Kasumi-1 (cell line): ENCODE measurements at places on chromosomes 2 and 18.

- no peak for DNase-seq
Measured at GRCh38 chr2:239554766-239555570, 154.1 kb upstream of the HDAC4 start.

DNA sequence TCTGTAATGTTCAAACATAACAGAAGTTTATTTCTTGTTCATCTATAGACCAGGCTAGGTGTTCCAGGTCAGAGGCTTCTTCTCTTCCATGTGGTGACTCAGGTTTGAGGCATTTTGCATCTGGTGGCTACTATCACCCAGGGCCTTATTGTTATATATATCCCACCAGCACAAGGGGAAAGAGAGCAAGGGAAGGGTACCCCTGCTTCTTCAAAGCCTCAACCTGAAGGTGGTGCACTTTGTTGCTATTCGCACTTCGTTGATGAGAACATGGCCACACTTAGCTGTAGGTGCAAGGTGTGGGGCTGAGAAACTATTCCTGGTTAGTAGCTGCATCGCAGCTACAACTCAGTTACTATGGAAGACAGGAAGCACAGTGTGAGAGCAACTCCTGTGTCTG, 27.4 kb upstream of the SLC3A1 start:
- no peak for DNase-seq

DNA sequence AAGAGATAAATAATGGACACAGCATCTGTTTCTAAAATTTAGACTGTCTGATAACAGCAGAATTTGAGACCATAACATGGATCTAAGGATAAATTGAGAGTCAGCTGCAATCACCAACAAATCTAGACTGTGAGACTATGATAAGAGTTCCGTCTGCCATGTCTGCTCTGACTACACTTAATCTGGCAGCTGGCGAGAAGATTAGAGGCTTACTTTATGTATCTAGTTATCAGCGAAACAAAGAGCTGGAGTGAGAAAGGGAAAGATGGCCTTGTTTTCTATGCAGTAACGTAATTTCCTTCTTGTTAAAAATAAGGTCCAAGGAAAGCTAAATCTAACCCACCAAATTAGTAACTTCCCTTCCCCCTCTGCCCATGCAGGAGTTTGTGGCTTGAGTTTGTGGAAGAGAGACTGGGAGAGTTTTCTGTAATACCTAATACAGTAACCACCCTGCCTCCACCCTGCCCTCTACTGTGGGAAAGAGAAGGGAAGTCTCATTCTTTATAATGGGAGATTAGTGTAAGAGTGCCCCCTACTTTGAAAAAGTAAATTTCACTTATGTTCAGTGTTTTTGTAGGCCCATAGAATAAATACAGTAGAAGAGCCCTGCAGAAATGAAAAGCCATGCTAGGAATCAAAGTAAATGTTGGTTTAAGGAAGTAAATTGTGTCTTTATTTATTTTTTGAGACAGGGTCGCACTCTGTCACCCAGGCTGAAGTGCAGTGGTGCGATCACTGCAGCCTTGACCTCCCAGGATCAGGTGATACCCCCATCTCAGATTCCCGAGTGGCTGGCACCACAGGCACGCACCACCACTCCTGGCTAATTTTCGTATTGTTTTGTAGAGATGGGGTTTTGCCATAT, 27.5 kb downstream of the EML4 start:
- DNase-seq = peak; percentile 89

DNA sequence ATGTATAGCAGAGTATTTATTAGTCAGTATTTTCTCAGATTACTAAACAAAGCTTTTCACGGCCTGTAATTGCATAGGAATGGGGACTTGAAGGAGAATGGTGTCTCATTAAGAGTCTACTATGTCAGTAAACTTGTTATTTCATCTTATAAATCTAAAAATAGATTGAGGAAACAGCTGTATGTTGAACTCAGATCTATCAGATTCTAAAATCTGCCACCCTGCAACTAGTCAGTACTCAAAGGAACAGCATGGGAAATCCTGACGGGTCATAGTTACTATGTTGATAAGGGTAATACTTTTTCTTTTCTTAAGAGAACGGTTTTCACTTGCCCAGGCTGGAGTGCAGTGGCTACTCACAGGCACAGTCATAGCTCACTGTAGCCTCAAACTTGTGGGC, 70.2 kb upstream of the EMILIN2 start:
- DNase-seq = peak; percentile 11

DNA sequence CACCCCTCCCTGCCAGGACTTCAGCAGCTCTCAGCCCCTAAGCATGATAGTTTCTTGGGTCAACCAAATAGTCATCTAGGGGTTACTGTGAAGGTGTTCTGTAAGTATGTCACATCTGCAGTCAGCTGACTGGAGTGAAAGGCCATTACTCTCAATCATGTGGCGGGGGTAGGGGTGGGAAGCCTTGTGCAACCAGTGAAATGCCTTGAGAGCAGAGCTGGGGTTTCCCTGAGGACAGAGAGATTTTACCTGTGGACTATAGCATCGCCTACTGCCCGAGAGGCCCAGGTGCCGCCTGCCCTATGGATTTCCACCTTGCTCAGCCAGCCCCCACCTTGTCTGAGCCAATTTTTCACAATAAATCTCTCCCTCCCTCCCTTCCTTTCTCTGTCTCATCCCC, 20.9 kb upstream of the KLF11 start:
- DNase-seq = no peak

DNA sequence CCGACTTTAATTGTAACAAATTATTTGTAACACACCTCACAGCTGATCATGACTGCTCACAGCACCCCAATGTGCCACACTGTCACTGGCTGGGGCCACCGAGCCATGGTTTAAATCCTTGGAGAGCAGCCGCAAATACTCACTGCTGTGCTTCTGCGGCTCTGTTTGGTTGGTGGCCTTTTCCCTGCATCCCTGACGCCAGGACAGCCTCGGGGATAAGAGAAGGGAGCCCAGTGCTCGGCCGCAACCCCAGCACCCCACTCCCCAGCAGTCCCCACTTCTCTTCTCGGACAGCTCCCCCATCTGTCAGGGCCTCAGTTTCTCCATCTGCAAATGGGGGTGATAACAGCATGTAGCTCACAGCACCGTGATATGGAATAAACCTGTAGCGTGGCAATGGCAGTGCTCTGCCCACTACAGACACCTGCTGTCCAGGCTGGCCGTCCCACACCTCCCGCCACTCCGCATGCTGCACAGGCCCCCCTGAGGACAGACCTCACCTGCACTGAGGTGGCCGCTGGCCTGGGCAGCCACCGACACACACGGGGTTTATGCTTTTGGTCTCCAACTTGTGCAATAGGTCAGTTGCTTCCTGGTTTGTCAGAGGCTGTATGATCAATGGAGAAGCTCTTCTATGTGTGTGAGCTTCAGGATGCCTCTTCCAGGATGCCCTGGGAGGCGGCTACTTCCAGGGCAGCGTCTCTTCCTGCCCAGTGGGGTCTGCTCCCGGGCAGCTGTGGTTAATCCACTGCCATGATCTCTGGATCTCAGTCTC, 87.1 kb downstream of the NDUFA10 start:
- DNase-seq = no peak

DNA sequence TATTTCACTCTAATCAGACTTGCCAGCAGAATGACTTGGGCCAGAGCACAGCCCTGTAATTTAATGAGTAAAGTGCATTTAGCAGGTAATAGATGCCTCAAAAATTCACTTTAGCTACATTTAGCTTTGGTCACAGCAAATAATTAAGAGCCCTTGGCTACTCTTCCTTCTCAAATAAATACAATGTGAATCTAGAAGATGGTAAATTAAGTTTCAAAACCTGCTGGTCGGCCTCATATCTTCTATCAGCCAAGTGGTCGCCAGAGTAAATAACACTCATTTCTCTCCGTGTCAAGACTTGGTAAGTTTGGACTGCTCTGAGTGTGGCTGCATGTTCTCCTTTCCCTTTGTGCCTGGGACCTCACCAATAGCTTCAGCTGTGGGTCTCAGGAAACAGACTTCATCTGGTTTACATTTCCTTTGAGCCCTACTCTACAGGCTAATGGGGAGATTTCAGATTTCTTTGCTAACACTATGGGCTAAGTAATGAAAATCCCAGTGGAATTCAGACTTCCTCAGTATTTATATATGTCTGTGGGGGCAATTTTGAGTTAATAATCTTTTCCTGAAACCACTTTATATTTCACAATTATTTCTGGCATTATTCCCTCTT, 375.8 kb downstream of the RBM43 start:
- DNase-seq = no peak

GRCh38 chr2:38207168-38207567, 131.2 kb upstream of the CYP1B1 start:
- no peak for DNase-seq

DNA sequence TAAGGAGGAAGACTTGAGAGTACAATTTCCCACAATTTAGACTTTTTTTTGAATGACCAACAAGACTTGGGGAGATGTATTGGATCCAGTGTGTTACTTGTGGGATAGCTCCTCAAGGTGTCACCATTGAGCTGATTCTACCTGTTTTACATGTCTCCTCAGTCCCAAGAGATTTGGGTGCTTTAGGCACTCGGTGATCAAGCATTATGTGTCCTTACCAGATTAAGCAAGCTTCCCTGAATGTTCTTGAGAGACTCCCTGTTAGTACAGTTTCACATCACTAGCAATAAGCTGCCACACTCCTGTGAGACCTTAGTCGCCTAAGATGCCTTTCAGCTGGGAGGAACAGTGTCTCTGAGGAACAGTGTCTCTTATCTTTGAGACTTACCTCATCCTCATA, 384.3 kb upstream of the SYT4 start:
- DNase-seq = peak; percentile 24

- no peak for DNase-seq
Measured at GRCh38 chr2:78093436-78093835, 571.3 kb upstream of the LRRTM4 start.

- DNase-seq = no peak
Measured at GRCh38 chr2:235045336-235045972, 93.6 kb downstream of the SH3BP4 start.

DNA sequence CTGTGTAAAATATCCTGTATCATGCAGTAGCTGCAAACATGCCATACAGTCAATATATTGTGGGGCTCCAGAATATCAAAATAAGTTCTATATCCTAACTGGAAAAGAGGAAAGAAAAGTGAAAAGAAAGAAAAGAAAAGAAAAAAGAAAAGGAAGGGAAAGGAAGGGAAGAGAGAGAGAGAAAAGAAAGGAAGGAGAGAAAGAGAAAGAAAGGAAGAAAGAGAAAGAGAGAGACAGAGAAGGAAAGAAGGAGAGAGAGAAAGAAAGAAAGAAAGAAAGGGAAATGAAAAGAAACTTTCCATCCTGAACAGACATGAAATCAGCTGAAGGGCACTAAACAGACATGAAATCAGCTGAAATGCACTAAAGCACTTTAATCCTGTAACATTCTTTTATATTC, 288.4 kb upstream of the NCKAP5 start:
- no peak for DNase-seq

DNA sequence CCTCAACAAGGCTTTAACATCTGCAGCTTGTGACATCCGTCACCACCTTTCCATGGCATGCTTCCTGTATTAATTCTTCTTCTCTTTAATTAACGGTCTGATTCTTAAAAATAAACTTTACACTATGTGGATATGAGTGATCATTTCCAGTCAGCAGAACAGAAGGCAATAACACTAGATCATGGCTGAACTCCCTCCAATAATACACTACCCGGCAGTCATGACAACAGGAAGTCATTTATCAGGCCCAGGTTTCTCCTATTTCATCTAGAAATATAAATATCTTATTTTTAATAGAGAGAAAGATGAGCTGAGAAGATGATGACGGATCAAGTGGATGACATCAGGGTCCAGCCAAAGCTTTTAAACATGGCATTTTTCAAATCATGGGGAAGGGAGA, 792.2 kb downstream of the SLC4A3 start:
- DNase-seq = no peak

DNA sequence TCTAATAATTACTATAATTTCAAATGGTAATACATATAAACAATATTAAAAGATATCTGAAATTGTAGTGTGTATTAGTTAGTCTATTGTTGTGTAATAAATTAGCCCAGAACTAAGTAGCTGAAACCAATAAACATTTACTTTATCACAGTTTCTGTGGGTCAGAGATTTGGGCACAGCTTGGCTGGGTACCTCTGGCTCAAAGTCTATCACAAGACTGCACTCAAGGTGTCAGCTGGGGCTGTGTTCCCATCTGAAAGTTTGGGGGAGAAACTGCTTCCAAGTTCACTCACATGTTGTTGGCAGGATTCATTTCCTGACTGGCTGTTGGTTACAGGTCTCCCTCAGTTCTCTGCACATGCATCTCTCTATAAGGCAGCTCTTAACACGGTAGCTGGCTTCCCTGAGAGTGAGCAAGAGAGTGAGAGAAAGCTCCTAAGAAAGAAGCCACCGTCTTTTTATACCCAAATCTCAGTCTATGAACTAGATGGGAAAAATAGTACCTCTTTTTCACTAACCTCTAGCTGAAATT, 25.6 kb upstream of the WIPF1 start:
- DNase-seq = no peak

DNA sequence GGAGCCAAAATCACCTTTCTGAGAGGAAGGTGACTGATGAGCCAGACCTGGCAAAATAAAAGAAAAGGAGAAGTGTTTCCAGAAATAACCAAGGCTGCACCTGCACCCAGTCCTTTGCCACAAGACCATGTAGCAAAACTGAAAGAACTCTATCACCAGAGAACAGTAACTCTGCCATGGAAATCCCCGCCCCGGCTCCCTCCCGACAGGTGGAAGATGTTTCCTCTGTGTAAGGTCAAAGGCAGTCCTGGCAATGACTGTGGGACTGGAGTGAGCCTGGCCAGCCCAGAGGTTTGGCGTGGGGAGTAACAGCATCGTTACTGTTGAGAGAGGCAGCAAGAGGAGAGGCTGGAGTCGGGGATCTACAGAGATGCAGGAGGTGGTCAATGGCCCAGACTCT, 42.3 kb downstream of the SPRED2 start:
- no peak for DNase-seq

DNA sequence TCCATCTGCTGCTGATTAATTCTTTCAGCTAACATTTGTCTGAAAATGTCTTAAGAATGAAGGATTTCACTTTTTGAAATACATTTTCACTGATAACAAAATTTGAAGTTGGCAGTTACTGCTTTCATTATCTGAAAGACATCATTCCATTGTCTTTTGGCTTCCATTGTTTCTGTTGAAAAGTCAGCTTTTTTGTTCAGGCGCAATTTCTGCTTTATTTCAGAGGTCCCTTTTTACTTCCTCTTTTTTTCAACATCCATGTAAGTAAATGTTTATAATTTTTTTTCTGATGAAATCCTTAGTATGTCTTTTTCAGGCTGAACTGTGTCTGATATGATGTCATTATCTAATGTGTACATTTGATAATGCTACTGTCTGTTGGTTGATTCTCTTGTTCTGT, 184.2 kb downstream of the RND3 start:
- DNase-seq = peak; percentile 95

- no peak for DNase-seq
Measured at GRCh38 chr18:5951515-5952091, 56.3 kb upstream of the TMEM200C start.

DNA sequence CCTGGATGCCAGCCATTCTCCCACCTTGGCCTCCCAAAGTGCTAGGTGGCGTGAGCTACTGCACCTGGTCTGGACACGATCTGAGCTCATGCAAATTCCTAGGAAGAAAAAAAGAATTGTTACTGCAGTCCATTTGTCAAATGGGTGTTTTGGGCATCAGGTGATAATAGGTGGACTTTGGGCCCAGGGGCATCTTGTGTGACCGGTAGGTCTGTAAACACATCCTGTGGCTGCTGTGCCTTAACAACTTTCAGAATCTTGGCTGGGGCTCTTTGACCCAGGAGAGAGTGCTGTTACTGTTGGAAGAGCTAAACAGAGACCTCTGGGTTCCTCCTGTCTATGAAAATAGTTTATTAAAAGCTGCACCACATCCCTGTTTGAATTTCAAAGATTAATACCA, 34.9 kb upstream of the TFCP2L1 start:
- DNase-seq = no peak

- DNase-seq = no peak
Measured at GRCh38 chr2:37869304-37869703, 55.8 kb upstream of the RMDN2 start.

GRCh38 chr2:31762085-31762484, 181.3 kb upstream of the SRD5A2 start:
- DNase-seq = no peak
